ENCODE measurements at places on chromosomes 11 and 22.
A peak's percentile ranks its signal among the peaks of the same experiment; 100 is the strongest.

DNA sequence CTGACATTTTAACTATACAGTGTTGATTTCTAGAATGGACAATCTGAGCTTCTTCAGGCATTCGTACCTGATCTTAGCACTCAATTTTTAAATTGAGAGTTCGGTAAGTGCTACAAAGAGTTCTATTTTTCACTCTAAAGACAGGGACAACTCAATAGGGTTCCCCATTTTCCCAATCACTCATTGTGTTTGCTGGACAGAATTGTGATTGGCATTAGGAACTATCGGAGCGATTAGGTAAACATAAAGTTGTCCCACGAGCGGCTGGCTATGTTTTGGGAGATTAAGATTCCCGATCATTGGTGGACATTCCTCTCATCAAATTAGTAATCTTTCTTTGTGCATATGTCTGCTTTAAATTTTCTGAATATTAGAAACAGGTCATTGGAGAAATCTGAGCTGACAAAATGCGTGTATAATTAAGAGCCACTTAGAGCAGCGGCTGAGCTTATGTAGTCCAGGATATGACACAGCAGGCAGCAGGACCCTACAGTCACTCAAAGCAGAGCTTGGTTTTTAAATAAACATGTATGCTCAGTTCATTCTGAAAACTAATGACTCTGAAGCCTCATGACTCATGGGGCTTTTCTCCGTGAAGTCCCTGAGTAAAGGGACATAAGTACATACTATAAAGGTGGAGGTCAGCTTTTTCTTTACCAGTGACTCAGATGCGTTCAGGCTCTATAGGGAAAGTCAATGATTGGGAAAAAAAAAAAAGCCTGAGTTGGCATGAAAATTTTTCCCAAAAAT is 109.4 kb downstream of the GRIA4 start:
- DNase-seq, result no peak

DNA sequence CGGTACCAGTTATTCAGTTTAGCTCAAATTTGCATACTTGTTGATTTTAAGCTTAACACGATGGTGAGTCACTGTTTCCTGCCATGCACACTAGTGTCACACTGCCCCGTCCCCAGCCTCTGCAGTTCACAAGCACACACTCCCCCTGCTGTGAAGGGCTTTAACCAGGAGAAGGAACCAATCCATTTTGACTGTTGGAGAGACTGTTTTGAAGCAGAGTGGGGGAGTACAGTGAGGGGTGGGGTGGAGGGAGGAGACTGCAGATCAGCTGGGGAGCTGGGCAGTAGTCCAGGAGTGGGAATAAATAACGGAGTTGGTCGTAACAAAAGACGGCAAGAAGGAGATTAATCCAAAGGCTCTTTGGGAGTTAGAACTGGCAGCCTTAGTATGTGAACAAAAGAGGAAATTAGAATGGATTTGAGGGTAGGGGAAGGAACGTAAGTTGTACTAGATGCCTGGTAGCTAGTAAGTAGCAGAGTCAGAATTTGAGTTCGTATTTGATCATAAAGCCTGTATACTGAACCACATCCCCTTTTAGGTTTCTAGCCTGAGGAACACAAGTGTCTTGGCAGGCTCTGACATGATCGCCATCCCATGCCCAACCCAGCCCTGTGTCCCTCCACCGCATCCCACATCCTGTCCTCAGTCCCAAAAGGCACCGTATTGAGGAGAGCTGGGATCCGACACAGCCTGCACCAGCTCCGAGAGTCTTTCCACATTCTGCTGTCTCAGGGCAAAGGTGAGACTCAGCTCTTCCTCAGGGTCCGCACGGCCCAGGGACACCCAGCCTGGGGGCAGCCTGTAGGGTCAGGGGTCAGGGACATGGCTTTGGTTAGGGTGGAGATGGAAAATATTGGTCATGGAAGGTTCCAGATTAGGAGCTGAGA is 862 bp downstream of the TPP1 start:
- peak; percentile 67 for DNase-seq

- DNase-seq, result no peak
Measured at GRCh38 chr11:47243454-47243853, 5.2 kb downstream of the ACP2 start.

DNA sequence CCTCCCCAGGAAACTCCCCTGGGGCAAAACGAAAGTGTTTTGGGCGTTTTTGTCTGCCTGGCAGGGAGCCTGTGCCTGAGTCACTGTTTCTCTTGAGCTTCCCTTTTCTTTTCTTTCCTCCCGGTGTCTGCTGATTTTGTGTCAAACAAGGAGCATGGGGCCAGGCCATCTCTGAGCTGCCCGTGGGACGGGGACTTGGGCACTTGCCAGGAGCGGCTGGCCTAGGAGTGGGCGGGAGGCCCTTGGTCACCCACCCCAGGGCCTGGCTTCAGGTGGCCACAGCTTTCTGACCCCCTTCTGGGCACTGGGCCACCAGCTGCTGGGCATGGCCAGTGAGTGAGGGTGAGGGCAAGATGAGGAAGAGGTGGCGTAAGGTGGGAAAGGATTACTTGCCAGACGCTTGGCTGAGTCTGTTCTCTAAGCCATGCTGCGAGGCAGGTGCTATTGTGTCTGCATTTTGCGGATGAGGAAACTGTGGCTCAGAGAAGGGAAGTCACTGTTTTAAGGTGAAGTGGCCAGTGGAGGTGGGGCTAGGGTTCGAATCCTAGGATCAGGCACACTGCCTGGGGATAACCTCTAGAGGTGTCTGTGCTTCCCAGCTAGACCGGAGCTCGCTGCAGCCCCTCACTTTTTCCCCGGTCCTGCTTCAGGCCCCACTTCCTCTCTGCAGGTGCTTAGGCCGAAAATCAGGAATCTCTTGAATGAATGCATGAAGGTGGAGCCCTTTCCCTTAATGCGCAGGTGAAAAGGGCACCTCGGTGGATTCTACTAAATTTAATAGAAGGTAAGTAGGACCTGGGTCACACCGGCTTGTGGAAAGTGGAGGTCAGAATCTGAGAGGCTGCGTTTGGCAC is 7.8 kb upstream of the NFAM1 start:
- DNase-seq, result no peak

DNA sequence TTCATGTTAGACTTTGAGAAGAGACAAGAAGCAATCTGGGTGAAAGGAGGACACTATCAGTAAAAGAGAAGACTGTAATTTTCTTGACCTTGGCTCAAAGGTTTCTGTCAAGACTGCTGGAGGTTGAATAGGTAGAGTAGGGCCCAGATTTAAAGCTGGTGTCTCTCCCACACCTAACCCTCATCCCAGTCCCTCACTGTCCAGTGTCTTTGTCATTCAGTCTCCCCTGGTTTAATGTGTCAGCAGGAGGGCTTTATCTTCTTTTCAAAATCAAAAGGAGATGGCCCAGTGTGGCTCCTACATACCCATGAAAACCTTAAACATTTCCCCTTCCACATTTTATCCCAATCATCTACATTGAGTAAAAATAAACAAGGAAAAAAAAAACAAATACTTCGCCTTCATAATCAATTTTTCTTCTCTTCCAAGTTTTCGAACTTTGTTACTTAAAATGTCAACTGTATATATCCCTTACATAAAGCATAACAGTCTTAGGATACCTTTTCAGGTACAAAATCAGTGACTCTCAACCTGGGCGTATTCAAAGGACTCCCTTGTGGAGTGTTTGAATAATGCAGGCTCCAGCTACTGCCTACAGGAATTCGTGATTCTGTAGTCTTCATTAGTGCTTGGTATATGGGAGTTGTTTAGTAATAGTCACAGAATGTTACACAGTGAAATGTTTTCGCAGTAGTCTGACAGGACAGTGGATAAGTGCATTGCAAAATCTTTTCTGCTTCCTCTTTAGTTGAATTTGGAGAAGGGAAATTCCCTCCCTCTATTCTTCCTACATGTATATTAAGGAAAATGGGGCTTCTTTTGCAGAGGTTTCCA is 87.2 kb downstream of the FAT3 start:
- DNase-seq, result no peak
